ENCODE measurements at places on chromosomes 1 and 21. TPM values are rescaled to one million over a fixed set of nuclear protein-coding genes. Genes with fewer than 3 reads are reported as not detected.

Gene DESI2
- 30.7 TPM for total RNA-seq

DNA sequence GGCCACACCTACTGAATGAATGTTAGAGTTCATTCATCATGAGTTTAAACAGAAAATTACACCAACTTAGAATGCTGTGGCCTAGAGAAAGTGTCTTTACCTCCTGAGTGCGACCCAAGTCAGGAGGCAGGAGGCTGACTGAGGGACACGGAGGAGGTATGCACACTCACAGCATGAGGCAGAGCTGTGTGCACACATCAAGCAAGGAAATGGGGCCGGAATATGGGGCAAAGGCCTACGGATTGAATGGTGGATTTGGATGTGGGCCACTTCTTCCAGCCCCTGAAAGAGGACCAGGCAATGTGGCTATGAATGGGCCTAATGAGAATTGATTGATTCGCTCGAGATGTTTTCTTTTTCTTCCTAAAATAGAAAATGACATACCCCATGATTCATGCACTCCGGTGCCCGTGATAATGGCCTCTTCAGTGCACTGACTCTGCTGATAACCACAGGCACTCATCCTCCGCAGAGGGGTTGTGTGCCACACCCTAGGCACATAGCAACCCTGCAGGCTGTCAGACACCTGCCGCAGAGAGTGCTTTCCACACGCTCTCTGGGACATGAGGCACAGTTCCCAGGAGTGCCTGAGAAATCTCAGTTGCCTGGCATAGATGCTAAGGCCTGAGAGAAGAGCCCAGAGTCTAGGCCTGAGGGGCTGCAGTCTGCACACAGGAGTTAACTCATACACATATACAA lies 155.5 kb downstream of the GLUL start:
- no peak for DNase-seq

- DNase-seq, result peak; percentile 65
Observed at GRCh38 chr1:154863315-154864174, 6.5 kb downstream of the KCNN3 start.

DNA sequence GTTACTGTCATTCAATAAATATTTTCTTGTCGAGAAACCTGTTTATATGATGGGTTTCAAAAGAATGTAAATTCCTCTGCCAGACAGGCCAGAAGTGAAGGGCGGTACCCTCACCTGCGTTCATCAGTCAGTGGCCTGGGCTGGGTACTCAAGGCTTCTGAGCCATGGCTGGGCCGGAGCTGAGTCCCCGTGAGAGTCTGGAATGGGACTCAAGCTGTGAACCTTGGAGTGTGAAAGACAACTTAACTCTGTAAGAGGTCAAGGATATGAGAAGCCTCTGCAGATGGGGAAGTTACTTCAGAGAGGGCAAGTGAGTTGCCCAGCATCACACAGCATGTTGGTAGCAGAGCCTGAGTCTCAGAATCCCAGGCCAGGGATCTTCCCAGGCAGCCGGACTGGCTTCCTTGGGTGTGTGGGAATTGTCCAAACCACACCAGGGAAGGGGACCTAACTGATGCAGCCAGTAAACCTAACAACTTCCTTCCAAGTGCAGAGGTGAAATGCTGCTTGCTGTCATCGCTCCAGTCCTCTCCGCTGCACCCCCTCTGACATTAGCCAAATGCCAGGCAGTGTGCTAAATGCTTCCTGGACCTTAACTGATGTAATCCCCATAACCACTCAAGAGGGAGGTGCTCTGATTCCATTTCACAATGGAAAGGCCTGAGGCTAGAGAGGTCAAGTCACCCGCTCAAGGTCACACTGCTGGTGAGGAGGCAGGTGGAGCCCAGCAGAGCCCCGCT lies 4.8 kb downstream of the DISP3 start:
- DNase-seq, result no peak

- no peak for DNase-seq
Observed at GRCh38 chr1:3668585-3669300, 16.4 kb downstream of the TP73 start.

Gene TMPRSS2
- total RNA-seq, result 1.3 TPM

Gene AGT
- 1.9 TPM for total RNA-seq

DNA sequence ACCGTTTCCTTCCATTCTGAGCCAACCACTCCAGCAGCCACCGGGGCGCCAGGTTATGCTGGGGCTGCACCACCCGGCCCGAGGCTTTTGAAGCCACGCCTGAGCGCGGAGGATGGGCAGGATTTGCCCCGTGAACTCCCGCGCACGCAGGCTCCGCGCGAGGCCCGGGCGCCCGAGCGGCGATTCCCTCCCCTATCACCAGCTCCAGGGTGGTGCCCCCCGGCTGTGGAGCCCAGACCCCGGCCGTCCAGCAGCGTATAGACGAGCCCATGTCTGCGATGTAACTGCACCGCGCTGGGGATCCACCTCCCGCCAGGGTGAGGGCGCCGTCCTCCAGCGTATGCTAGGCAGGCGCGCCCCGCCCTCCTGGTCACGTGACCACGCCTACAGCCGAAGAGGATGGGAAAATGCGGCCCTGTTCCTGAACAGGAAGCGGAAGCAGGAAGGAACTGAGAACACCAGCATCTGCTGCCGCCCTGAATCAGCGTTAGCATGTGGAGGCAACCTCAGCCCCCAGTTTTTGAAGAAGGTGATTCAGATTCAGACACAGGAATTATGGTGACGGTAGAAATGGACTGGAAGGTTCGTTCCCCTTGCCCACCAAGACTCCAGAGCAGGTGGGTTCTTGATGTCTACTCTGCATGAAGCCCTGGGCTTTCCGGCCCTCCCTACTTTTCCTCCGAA lies 46.0 kb downstream of the VPS26C start:
- DNase-seq, result peak; percentile 56

- DNase-seq, result no peak
Observed at GRCh38 chr1:226125831-226126230, 60.7 kb downstream of the ACBD3 start.

DNA sequence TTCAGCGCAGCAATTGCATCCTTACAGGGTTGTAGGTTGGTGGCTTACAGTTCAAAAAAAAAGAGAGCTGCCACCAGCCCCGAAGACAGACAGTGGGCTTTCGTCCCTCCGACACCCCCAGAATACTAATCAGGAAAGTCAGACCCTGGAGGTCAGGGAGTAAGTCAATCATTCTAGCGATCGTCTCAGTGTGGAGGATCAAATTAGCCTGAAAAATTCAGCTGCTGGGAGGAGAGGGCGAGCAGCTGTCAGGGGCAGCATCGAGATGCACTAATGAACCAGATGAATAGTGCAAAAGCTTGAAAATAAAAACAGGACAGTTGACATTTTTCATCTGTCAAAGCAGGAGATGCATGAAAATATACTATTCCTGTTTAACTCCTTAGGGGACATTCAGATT lies 138.4 kb downstream of the NEK7 start:
- no peak for DNase-seq

Gene NAV1
- total RNA-seq, result 88.8 TPM

- no peak for DNase-seq
Observed at GRCh38 chr1:247212012-247212411, 40.2 kb upstream of the ZNF124 start.

Gene C1orf146
- total RNA-seq, result not detected
